ENCODE measurements at places on chromosomes 2 and 18.

DNA sequence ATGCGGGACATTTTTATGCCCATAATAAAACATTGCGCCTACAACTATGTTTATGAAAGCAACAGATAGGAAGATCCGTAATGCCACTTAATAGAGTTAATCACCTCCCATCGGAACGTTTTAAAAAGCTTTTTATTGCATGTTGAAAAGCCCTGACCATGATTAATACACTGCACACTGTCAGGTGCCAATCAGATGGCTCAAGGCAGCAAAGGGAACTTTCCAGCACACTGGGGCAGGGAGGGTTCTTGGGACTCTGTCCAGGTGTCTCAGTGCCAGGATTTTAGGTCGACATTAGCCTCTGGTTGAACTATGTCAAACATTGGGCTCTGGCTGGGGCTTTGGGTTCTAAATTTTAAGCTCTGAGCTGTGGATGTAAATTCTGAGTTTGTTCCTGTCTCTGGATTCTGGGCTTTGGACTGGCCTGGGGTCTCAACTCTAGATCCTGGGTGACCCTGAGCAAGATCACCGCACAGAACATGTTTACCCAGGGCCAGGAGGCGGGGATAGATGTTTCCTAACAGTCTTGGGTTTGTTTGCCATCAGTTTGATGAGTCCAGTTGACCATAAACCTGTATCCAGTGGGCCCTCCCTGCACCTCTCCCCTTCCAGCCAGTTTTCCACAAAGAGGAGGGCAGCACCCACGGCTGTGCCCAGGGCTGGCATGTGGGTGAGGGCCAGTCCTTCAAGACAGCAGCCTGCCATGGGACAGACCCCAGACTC is 262.7 kb downstream of the ATAD2B start:
- no peak for DNase-seq

DNA sequence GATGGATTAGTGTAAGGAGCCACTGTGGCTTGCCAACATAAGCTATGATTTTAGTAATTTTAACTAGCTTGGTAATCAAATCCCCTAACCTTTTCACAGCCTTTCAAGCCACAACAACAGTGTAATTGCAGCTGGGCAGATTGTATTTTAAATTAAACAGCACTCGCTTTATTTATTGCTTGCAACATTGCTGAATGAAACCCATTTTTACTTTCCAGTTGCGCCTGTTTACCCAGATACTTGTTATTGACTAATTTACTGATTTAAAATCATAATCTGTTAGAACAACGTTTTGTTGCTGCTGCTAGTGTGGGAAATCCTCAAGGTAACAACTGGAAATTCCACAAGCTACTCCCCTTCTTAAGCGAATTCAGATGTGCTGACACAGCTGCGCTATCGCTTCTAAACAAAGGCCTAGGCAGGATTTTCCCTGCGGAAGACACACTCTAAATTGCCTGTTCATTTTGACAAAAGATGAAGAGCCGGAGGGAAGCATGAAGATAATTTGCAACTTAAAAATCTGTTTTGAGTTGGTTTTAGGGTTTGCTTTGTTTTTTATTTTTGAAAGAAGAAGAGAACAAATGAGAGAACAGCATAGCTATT is 283.9 kb downstream of the ALPK2 start:
- no peak for DNase-seq

GRCh38 chr2:234435836-234436481 is 60.9 kb downstream of the ARL4C start:
- no peak for DNase-seq

GRCh38 chr2:176502619-176503018 is 233.4 kb downstream of the MTX2 start:
- no peak for DNase-seq

DNA sequence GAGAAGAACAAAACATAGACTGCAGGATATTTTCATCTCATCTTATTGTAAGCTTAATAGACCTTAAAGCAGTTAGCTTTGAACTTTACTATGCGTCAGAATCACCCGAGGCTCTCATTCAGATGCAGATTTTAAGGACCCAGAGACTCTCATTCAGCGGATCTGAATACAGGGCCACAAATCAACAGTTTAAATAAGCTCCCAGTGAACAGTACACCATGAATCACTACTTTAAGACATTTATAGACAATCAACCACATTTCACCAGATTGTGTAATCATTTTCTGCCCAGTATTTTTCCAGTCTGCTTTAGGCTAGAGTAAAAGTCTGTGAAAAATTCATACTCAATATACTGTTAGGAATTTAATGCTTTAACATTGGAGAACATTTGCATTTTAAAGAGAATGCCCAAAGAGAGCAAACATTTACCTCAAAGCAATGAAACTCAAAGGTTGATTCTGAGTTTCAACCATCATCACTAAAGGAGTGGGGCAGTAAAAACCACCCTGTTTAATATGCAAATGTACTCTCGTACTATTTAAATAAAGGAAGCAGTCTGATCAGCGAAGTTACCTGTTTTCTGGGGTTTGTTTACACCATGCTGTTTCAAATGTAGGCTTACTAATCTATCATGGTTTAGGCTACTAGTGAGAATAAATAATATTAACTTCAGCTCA is 11.0 kb upstream of the ALPK2 start:
- no peak for DNase-seq

GRCh38 chr2:217289177-217289906 is 429.5 kb upstream of the TNP1 start:
- DNase-seq, result no peak

Measured in NCI-H524 (cell line).